Kidney tubule cell (primary cell): ENCODE measurements at places on chromosomes 2 and 18.
A peak's percentile ranks its signal among the peaks of the same experiment; 100 is the strongest.

GRCh38 chr18:73908323-73908722 lies 239.3 kb downstream of the FBXO15 start:
- peak; percentile 28 for DNase-seq

DNA sequence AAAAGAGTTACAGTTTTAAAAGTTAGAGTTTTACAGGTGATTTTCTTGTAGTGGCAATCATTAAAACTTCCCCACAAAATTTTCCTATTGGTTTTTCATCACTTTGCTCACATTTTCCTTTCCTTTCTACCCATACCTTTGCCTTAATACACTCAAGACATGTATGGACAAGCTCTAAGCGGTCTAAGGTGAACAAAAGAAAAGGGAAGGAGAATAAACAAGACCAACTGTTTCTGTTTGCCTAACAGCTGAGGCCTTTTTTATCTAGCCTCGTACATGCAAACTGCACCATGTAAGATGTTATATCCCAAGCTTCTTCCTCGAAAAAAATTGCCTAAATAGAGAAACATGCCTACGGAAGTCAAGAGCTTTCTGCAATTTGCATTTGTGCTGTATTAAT lies 33.9 kb upstream of the TBC1D8 start:
- DNase-seq, result no peak

GRCh38 chr2:42327125-42327524 lies 33.9 kb downstream of the COX7A2L start:
- DNase-seq, result no peak

DNA sequence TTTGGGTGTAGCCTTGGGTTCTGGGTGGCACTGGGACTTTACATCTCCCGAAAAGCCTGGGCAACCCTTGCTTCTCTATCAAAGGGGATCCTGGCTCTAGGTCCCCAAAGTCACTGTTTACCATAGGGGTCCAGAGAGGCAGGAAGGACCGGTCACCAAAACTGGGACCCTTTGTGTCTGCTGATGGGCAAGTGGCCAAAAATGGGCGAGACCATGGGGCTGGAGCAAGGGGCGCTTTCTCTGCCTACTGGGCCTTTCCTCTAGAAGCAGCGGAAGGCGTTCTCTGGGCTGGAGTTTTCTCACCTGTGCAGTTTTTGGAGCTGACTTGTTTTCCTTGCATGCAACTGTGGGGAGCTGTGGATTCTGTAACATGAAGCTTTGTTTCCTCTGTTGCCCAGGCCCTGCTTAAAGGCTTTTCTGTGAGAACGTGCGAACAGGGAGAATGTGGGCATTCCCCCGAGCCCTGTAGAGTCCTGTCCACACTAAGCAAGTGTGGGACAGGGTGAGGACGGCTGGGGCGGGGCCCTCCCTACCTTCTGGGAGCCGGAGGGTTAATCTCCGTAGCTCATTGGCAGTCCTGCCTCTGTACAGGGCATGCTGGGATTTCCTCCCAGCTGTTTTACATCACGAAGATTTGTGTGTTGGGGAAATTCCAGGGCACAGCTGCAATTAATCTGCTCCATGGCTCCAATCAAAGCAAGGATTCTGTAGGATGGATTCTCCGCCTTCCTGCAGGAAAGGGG lies 50.2 kb downstream of the TGOLN2 start:
- DNase-seq, result no peak

GRCh38 chr18:67367540-67367939 lies 149.0 kb downstream of the DSEL start:
- no peak for DNase-seq

GRCh38 chr18:75238786-75239185 lies 28.2 kb downstream of the TSHZ1 start:
- DNase-seq, result no peak

- no peak for DNase-seq
Measured at GRCh38 chr2:98804736-98805135, 73.8 kb upstream of the MGAT4A start.

DNA sequence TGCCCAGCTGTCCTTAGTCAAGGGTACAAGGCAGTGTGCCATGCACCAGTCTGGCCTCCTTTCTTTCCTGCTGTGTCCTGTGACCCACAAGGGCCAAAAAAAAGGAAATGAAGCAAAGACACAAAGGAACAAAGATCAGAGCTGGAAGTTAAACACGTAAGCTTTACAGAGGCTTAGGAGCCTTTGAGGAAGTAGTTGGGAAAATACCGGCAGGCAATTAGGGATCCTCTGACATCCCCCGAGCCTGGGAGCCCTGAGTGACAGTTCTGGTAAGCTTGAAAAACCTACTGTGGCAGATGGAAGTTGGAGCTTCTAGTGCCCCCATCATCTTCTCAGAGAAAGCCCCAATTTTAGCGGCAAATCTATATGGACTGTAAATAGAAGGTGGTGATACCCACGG lies 78.5 kb downstream of the SPRED2 start:
- peak; percentile 16 for DNase-seq

- DNase-seq, result no peak
Measured at GRCh38 chr2:184799379-184799778, 201.1 kb downstream of the ZNF804A start.
